Fibroblast of the conjunctiva (primary cell): ENCODE measurements at places on chromosomes 3 and 15.

GRCh38 chr3:21912711-21913110, 161.7 kb upstream of the ZNF385D start:
- peak; percentile 38 for DNase-seq

DNA sequence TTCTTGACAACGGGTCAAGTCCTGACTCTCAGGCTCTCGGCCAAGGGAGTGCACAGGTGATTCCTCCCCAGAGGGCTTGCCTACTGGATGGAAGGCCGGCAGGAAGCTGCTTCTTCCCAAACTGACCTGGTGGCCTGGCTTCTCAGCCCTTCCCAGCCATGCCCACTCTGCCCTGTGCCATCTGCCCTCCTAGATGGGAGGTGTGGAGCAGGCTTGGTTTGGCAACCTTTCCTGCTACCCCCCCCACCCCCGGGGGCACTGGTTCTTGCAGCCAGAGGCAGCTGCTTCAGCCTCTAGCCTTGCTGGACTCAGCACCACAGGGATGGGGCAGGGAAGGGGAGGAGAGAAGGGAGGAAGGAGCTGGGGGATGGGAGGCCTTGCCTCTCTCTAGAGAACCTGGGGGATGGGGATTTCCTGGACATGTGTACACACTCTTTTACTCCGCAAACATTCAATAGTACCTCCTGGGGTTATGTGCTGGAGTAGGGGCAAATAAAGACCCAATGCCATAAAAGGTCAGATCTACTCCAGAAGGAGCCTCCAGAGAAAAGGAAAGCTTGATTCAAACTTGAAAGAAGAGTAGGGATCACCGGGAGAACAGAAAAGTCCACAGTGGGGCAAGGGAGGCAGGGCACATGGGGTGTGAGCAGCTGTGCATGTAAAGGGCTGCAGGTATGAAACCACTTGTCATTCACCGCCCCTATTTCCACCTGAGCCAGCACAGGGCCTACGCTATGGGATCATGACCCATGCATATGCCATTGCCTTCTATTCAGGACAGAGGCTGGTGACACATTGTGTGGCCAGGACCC, 4.2 kb upstream of the DAPK2 start:
- no peak for DNase-seq

- DNase-seq: no peak
Observed at GRCh38 chr3:52537165-52537620, 788 bp downstream of the UQCC5 start.

DNA sequence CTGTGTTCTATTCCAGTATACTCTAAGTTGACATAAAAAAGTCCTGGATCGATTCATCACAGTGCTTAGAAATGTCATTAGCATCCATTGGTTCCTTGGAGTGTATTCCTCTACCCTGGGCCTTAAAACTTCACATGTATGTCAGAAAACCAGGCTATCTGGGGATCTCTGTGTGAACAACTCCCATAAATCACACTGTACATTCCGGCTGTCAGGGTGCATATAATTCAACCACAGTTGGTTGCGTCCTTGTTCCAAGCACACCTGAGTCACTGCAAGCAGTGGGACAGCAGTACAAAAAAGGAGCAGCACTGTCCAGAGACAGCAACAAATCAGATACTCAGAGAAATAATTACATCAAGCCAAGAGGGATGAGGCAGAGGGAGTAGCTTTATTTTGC, 52.4 kb downstream of the PDZRN3 start:
- DNase-seq: no peak

- peak; percentile 38 for DNase-seq
Observed at GRCh38 chr15:37933666-37934065, 774 bp upstream of the TMCO5A start.

DNA sequence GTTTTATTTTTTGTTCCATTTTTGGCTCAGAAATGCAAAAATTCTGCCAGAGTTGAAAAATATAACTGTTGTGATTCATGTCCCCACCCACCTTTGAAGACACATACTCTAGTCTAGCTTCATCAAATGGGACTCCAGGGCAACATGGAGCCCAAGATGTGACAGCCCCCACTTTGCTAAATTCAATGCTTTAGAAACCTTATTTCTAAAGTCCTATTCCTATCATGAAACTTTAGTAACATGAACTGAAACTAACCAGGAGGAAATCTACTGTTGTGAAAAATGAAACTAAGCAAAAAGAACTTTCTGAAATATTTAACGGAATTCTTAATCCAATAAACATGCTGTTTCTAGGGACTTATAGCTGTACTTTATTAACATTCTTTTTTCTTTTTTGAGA, 20.3 kb downstream of the UBP1 start:
- DNase-seq: no peak

DNA sequence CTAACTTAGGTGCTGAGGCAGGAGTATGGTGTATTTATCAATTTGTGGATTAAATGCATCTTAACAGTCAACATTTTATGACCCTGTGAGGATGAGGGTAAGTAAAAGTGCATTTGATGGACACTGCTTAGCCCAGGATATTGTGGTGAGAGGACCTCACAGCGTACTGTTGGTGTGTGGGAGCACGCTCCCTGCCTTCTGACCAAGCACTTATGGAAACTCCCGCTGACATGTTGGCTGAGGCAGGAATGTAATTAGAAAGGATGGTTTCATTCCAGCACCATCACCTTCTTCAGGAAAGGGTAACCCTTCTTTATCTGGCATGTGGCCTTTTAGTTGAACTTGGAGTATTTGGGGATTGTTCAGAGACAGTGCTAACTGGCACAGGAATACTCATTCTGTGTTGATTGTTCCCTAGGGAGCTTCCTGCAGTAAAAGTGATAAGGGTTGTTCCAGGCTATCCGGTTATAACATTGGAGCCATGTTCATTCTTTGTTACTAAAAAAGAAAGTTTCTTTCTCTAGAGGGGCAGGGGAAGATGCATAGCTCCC, 11.7 kb upstream of the FSTL1 start:
- DNase-seq: no peak

DNA sequence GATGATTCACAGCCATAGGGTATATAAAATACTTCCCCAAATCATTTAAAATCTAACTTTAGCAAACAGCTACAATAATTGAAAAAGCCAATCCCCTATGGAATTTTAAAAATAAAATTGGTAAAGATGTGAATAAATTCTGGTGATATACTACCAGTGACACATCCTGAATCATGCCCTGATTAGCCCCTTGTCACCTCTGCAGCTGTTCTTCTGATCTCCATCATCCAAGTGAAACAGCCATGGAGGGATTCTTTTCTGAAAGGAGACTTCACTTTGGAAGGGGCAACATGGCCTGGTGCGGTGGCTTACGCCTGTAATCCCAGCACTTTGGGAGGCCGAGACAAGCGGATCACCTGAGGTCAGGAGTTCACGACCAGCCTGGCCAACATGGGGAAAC, 115.6 kb upstream of the MLF1 start:
- no peak for DNase-seq

GRCh38 chr3:47772788-47773187, 8.9 kb downstream of the SMARCC1 start:
- DNase-seq: no peak

- DNase-seq: peak; percentile 57
Observed at GRCh38 chr3:9947025-9947995, 4.9 kb downstream of the PRRT3 start.

DNA sequence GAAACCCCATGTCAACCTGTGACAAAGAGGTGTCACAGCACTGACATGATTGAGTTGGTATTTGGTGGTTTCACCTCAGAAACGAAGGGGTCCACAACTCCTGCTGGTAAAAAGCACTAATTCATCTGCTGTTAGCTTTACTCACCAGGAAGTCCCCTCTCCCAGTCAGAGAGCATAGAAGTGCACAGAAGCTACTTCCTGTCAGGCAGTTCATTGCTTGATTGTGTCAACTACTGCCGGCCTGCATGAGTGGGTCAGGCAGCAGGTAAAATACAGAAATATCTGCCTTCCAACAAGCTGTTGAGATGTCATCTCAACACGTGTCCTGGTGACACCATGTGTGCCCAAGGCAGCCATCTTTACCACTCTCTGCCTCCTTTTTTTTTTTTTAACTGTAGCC, 596.6 kb upstream of the NR2F2 start:
- DNase-seq: no peak

DNA sequence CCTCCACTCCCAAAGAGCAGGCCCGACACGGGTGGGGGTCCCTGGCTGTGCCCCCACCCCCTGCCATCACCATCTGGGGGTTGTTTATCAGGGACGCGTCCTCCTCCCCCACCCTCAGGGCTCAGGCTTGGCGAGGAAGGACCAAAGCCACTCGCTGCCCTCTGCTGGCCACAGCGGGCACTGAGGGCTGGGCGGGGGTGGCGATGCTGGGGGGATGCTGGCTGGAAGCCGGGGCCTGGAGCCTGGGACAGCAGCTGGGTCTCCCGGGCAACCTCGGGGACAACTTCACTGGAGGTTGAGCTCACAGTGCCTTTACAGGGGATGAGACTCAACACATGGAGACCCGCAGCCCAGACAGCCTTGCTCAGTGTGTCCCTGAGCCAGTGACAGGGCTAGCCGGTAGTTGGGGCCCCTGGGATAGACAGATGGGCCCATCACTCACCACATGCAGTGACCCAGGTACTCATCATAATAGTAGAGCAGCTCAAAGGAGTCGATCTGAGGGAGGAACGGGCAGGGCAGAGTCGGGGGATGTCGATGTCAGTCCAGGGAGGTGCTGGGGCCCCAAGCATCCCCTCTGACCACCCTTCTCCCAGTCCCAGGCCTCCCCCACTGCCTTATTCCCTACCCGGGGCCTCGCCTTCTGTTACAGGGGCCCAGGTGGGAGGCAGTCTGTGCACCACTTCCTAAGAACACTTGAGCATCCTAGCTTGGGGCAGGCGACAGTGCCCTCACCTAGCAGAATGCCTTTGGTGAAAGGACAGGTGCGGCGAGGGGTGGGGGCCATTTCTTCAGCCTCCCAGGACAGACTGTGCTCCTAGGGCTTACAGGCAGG, 5.9 kb upstream of the CALML4 start:
- DNase-seq: no peak

- DNase-seq: no peak
Observed at GRCh38 chr3:72143322-72143721, 358.4 kb upstream of the PROK2 start.

- DNase-seq: no peak
Observed at GRCh38 chr3:45932112-45932511, 11.2 kb upstream of the CXCR6 start.

- peak; percentile 3 for DNase-seq
Observed at GRCh38 chr15:53197426-53197839, 407.3 kb upstream of the ONECUT1 start.

DNA sequence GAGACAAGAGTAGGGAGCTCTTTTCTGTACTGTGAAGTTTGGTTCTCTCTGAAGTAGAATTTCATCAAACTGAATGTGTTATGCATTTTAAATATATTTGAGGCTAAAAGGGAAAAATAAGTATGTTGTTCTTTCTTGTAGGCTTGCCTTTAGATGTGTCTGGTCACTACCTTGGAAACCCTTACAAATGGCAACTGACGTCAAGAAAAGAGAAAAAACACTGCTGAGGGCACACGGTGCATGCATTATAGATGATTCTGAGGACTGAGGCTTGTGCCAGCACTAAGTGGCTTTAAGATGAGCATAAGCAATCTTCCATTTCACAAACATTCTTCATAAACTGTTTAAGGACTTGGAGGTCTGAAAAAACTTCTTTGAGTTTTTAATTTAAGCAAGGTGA, 31.1 kb upstream of the ACTL6A start:
- DNase-seq: no peak

- peak; percentile 37 for DNase-seq
Observed at GRCh38 chr3:125386811-125387210, 11.7 kb upstream of the ZNF148 start.

DNA sequence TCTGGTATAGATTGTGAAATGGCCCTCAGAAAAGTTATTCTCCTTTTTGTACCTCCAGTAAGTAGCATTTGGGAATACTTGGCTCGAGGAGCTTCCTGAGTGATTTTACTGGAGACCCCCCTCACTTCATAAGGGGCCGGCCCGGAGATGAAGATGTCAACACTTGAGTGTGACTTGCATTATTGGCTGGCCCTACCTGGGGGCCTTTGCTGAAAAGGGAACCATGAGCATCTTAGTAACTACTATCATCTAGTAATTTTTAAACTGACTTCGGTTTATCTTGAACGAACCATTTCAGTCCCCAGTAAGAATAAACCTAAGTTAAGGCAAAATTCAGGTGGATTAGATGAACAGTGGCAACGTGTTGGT, 1.3 kb downstream of the FAIM start:
- DNase-seq: no peak

- DNase-seq: peak; percentile 24
Observed at GRCh38 chr3:42012935-42013690, 51.2 kb upstream of the ULK4 start.

DNA sequence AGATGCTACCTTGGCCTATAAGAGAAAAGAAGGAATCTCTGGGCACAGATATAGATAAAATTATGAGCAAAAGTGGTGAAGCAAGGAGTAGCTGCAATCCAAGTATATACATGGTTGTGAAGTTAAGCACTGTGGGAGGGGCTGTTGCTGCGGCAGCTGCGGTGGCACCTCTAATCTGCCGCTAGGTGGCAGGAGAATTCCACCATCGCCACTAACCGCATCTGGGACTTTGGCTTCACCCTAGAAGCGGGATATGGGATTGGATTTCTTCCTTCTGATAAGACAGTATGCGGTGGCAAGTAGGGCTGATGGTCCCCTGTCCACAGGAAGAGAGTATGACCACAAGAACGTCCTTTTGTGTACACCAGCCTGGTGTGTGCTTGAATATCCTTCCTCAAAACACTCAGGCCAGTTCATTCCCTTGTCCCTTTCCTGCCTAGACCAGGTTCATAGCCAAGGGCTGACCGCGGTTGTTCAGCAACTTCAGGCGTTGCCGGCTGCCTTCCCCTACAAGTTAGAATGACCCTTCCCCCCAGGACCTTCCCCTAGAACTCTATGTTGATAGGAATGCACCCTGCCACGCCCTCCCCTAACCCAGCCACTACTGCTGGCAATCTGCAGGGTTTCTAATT, 5.1 kb downstream of the MAGEL2 start:
- peak; percentile 42 for DNase-seq

- DNase-seq: no peak
Observed at GRCh38 chr3:41041899-41042298, 157.4 kb upstream of the CTNNB1 start.

- peak; percentile 76 for DNase-seq
Observed at GRCh38 chr3:50260027-50260941, 8.7 kb upstream of the SEMA3B start.
